Fibroblast of skin of right biceps (primary cell): ENCODE measurements at places on chromosomes 2 and 18.

- DNase-seq: no peak
These were observed 7.4 kb downstream of the EPAS1 start for GRCh38 chr2:46304635-46305034.

DNA sequence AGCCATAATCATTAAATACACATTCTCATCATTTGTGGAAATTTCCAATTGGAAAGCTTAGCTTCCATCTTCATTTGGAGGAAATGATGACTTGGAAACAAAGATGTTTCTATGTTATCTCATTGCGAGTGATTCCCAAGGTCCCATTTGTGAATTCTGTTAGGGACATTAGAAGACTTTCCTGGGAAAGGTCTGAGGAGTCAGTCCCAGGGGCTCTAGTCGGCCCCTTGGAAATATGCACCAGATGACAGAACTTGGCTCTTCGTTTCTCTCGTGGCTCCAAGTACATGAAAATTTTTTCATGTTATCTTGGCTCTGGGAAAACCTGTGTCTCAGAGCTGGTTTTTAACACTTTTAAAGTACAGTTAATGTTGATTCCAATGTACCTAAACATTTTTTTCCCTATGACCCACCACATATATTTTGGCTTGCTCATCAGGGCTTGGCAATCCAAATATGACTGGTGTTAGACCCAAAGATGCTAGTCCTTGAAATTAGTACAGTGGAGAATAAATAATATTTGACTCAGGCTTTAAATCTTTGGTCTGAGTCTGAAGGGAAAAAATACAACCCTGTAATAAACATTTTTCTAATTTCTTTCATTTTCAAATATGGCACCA, 15.4 kb upstream of the CAVIN2 start:
- peak; percentile 79 for DNase-seq

- peak; percentile 9 for DNase-seq
These were observed 210.2 kb downstream of the PAX3 start for GRCh38 chr2:222088561-222088960.

DNA sequence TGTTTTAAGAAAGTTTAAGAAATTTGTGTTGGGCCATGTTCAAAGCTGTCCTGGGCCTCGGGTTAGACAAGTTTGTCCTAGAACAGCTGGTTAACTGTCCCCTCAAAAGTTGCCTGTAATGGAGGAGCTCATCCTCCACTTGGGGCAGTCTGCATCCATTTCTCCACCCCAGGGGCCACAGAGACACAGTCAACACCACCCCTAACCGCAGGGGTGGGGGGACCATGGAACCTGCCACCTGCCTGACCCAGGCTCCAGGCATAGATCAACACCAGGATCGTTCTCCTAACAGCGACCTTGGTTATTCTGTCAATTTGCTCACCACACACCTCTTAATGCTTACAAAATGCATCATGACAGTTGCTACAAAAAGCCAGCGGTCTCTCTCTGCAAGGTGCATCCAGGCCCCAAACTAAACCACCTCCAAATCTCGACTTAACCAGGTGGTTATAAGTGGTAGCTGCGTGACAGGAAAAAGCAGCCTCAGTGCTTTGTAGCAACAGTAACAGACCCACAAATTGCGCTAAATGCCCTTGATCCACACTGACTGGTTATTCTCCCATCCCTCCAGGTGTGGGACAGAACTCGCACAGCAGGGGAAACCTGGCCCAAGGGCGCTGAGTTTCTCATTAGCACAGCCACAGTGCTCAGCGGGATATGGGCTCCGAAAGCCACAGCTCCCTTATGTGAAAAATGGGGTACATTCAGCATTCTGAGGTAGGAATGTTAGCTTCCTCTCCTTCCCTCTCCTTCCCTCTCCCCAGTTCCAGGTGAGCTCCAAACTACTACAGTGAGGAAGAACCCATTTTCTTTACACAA, 48.0 kb downstream of the HDLBP start:
- no peak for DNase-seq

GRCh38 chr2:105118960-105119359, 81.1 kb downstream of the MRPS9 start:
- DNase-seq: no peak

GRCh38 chr2:70991142-70991541, 3.5 kb downstream of the TEX261 start:
- no peak for DNase-seq

GRCh38 chr18:51621864-51622160, 424.3 kb upstream of the MEX3C start:
- no peak for DNase-seq

DNA sequence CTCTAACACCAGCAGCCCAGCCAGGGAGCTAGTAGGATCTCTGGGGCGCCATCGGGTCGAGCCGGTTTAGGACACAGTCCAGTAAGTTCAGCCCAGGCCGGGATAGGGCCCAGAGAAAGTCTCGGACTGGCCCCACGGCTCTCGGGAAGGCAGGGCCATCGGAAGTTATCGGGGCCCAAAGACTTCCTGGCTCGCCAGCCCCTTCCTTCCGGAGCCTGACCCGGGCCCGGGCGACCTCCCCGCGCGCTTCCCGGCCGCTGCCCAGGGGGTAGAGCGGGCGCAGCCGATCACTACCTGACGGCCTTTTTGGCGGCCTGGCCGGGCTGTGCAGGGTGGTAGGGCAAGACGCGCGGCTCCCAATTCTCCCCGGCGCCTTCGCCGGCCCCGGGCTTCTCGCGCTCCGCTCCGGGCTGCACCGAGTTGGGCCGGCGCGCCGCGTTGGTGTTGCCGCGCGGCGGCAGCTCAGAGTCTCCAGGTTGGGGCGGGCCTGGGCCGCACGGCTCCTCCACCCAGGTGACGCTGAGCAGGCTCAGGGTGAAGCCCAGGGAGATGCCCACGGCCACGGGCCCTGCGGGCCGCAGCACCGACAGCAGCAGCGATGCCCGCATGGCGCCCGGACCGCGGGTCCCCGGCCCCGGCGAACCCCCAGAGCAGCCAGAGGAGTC, 546 bp downstream of the CHPF start:
- peak; percentile 17 for DNase-seq

DNA sequence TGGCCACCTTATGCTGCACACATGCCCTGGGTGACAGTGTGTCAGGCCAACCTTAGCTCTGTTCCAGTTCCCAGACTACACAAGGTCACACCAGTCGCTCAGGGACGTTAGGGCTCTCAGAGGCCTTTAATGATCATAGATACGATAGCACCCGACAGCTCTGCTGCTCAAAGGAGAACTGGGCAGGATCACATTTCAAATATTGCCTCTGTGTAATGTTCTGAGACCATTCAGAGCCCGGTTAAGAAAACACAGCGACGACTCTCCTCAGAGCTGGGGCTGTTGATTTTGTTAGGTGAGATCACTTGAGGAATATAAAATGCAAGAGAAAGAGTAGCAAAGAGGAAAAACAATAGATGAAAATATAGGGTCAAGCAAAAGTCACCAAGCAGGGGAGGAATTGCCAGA, 166.6 kb upstream of the TANK start:
- DNase-seq: no peak

DNA sequence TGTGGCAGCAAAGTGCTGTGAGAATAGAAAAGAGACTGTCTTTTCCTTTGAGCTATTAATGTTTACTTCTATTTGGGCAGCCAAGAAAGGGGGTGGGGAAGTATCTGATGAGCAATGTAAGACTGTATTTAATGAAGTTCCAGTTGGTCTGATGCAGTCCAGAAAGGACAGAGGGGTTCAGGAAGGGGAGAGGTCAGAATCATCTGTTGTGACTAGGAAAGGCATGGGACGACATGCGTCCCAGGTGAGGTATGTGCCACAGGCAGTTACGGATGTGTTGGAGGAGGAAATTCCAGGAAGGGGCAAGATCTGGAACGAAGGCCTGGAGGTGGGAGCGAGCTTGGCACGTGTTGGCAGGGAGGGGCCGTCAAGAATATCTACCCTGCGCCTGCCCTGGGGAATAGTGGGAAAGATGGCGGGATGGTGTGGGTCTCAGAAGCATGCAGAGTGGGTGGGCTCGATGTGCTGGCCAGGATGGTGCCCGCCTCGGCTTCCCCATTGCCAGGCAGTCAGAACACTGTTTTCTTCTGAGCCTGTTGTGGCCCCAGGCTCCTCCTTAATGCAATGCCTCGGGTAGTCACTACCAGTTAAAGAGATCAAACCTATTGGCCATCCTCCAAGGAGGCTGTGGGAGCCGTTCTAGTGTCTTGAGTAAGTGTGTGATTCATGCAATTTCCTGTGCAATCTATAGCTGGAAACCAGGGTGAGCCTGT, 57.8 kb upstream of the TXNDC2 start:
- DNase-seq: peak; percentile 99

- DNase-seq: no peak
These were observed 1551.7 kb upstream of the SLC39A10 start for GRCh38 chr2:194105358-194105757.

GRCh38 chr2:46942143-46942526, 26.5 kb upstream of the MCFD2 start:
- DNase-seq: peak; percentile 16

DNA sequence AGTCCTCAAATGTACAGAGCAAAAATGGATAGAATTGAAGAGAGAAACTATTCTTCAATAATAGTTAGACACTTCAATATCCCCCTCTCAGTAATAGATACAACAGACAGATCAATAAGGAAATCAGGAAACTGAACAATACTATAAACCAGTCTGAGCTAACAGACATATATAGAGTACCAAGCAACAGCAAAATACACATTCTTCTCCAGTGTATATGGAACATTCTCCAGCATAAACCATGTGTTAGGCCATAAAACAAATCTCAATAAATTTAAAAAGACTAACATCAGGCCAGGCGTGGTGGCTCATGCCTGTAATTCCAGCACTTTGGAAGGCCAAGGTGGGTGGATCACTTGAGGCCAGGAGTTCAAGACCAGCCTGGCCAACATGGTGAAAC, 43.7 kb upstream of the AMMECR1L start:
- no peak for DNase-seq
